Activated CD8-positive, alpha-beta memory T cell treated with anti-CD3 and anti-CD28 coated beads for 1 hour (primary cell): ENCODE measurements at places on chromosomes 5 and 9.

DNA sequence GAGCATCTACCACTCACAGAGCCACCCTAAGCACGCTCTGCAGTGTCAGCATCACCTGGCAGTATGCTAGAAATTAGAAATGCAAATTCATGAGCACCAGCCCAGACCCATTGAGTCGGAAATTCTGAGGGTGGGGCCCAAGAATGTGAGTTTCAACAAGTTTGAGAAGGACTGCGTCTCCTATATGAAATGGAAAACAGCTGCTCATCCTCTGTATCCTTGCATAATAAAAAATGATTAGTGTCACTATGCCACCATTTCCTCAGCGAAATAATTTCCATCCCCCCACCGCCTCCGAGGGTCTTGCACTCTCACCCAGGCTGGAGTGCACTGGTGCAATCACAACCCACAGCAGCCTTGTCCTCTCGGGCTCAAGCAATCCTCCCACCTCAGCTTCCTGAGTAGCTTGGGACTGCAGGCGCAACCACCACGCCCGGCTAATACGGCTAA lies 1.3 kb upstream of the IQGAP2 start:
- DNase-seq, result no peak

DNA sequence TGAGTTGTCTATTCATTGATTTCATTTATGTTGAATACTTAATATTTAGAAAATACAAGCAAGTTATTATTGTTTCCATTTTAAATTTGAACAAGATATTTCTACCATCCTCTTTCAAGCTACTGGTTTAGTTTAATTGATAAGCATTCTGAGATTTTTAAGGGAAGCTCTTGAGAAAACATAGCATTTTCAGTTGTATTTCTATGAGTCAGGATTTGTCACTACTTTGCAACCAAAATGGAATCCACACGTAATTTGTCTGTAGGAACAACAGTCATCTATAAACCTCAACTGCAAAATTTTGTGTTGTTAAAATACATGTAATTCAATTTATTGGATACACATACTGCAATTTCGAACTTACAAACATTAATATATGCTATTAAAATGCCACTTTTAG lies 74.0 kb downstream of the PRR16 start:
- DNase-seq, result no peak

GRCh38 chr5:138709202-138709601 lies 44.0 kb upstream of the CTNNA1 start:
- no peak for DNase-seq

GRCh38 chr9:101671567-101671966 lies 66.9 kb downstream of the GRIN3A start:
- DNase-seq, result no peak

- DNase-seq, result no peak
Observed at GRCh38 chr9:10855847-10856246, 243.0 kb upstream of the PTPRD start.

DNA sequence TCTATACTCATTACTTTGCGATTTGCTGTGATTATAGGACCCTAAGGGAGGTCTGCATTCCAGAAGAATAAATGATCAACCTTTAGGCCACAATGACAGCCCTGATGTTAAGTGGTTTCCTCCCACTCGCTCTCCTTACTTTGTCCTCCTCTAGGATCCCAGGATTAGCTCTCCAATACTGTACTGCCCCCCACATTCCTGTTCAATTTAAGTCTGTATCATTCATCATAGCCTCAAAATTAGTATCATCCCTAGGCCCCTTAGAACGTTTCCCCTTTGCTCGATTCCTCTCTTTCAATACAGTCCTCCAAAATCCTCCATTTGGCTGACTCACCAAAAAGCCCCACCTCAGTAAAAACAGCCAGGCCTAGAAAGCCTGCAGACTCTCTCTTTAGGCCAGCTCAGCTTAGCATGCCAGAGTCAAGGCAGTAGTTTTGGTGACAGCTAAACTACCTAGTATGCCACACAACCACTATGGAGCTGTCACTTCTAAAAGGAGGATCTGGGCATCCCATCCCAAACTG lies 24.4 kb downstream of the RNF145 start:
- DNase-seq, result no peak

DNA sequence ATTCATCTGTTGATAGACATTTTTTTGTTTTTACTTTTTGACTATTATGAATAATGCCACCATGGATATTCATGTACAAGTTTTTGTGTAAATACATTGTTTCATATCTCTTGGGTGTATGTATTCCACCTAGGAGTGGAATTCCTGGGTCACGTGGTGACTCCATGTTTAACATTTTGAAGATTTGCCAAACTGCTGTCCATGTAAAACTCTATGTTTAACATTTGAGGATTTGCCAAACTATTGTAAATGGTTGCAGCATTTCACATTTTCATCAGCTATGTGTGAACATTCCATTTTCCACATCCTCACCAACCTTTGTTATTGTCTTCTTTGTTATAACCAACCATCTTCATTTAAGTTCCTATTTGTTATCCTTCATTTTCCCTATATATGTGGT lies 12.2 kb downstream of the TMEFF1 start:
- DNase-seq, result no peak

GRCh38 chr5:139787568-139788293 lies 7.9 kb upstream of the PSD2 start:
- DNase-seq, result peak; percentile 55

DNA sequence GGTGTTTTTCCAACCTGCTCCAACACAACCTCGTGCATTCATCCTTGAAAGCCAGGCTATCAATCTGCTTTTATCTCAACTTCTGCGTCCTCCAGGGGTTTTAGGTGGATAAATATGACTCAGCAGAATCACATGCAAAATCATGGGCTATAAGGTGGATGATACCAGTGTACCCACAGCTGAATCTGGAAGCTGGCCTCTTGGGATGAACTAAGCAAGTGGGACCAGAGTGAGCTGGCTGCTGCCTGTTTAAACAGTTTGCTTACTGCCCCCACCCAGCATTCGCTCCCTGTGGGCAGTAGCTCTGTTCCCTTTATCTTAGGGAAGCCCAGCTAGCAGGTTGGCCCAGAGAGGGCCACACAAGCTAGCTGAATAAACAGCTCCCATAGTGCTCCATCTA lies 194.0 kb downstream of the CRB2 start:
- DNase-seq, result no peak

DNA sequence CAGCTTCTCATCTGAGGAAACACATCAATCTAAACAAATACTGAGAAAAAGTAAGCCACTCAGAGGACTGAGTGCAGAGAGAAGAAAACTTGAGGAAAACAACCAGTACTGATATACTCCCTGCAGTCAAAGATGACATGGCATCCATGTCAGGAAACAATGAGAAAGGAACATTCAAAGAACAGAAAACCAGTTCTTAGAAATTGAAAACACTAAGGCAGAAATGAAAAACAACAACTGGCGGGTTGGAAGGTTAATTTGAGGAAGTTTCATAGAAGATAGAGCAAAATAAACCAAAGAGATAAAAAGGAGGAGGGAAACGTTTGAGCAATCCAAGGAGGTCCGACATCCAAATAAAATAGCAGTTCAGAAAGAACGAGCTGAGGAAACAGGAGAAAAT lies 475.2 kb downstream of the HINT1 start:
- no peak for DNase-seq

- no peak for DNase-seq
Observed at GRCh38 chr5:179304871-179305270, 40.4 kb downstream of the ADAMTS2 start.

GRCh38 chr9:19938990-19939733 lies 150.3 kb upstream of the SLC24A2 start:
- DNase-seq, result no peak

GRCh38 chr9:137511758-137512463 lies 38.3 kb downstream of the PNPLA7 start:
- no peak for DNase-seq

GRCh38 chr9:130741831-130742449 lies 48.4 kb downstream of the EXOSC2 start:
- no peak for DNase-seq

GRCh38 chr9:89655990-89656657 lies 51.3 kb downstream of the GADD45G start:
- no peak for DNase-seq

DNA sequence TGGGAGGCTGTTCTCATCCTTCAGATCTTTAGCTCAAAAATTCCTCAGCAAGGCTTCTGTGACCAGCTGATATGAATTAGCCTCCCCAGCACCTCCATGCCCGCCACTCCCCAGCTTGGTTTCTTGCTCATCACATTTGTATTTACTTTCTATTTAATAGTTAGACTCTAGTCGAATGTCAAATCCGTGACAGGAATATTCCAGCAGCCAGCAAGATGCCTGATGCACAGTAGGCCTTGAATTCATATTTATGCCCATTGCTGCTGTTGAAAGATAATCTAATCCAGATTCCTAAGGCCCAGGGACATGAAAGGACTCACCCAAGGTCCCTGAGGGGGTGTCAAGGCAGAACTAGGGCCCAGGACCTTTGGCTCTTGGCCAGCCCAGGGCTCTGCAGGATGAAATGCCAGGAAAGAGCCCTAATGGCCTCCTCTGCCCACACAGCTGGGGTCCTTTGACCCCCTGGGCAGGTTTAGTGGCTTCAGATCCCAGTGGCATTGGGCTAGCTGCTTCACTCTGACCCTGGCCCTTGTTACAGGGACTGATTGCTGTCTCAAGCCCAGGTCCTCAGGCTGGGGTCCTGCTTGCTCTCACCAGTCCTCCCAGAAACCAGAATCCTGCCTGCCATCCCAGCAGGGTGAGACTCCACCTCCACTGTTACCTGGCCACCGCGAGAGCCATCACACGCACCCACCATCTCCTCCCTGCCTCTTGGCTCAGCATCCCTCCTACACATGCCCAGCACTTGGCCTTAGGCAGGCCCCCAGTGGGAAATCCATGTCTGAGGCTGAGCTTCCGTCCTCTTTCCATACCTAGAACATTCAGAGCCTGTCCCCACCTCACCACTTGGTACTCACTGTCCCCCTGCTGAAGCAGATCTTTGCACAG lies 7.3 kb downstream of the CSF1R start:
- no peak for DNase-seq

DNA sequence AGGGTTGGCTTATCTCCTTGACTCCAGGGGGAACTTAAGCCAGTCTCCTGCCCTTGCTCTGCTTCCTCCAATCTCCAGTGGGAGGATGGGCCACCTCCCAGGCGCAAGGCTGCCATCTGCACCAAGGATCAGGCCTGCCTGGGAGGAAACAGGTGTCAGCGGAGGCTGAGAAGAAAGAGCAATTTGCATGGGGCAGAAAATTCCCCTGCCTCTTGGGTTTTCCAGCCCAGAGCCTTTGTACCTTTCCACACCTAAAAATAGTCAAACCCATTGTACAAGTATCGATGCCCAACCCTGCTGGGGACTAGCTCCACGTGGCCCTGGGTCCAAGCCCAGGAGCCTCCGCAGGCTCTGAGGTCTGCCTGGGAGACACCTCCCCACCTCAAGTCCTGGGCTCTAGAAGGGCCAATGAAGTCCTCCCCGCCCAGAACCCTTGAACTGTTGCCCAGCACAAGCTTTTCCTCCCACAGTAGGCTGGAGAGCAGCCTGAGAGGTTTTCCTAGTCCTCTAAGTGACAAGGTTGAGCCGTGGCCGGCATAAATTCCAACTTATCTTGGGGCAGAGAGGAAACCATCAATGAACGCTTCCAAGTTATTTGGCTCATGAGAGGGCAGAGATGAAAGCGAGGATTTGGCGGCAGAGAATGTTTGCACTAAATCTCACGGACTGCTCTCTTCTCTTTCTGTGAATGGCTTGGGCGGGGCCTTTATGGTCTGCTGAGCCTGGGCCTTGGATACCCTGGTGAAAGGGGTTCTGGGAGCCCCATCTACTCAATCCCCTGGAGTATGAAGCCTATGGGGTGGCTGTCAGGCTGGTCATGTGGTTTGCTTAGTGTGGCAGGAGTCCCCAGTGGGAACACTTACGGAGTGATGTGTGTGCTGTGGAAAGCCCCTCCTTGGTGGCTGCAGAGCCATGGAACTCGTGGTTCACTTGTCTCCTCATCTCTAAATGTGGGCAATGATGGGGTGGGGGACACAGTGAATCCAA lies 15.6 kb downstream of the JADE2 start:
- DNase-seq, result no peak

GRCh38 chr9:122113574-122113973 lies 20.5 kb upstream of the TTLL11 start:
- no peak for DNase-seq

DNA sequence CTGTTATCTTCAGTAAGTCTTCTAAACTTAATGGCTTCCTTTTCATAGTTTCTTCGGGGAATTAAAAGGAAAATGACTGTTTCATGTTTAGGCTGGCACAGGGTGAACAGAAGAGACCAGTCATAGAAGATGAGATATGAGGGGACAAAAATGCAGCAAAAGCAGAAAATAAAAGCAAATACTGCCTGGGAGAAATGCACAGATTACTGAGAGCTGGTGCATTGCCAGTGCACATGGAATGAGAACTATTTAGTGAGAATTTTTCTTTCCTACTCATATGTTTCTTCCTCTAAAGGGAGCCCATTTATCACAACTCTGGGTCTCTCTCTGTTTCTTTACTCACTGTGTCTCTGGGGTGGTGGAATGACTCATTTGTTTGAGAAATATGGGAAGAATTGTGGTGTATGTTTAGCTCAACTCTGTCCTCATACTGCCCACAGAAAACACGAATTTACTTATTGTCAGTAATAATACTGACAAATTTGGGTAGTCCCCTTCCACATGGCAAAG lies 25.9 kb upstream of the ANKRD55 start:
- no peak for DNase-seq

GRCh38 chr5:180173875-180174586 lies 35.0 kb downstream of the RASGEF1C start:
- no peak for DNase-seq

GRCh38 chr5:153352685-153353219 lies 137.7 kb upstream of the GRIA1 start:
- no peak for DNase-seq

GRCh38 chr9:131724683-131725082 lies 15.2 kb downstream of the RAPGEF1 start:
- no peak for DNase-seq

DNA sequence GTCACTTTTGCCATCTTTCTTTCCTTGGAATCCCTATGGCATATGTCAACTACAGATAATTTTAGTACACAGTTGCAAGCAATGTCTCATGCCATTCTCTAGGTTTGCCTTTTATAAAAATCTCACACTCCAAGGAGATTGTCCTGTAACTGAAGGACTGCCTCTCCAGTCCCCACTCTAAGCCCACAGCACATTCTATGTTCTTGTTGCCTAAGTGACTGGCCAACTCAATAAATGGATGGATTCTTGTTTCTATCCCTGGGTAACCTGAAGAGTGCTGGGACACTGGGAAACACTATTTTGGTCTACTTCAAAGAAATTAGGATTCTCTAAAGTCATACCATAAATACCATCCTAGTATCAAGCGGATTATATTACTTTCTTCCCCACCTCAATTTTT lies 145.0 kb downstream of the PLCXD3 start:
- no peak for DNase-seq

- DNase-seq, result no peak
Observed at GRCh38 chr9:85745203-85745602, 3.4 kb upstream of the AGTPBP1 start.
